Right atrium auricular region (tissue), 2 donors: ENCODE measurements at places on chromosomes 6 and 20. TPM values are rescaled to one million over a fixed set of nuclear protein-coding genes. Genes with fewer than 3 reads are reported as not detected.

DNA sequence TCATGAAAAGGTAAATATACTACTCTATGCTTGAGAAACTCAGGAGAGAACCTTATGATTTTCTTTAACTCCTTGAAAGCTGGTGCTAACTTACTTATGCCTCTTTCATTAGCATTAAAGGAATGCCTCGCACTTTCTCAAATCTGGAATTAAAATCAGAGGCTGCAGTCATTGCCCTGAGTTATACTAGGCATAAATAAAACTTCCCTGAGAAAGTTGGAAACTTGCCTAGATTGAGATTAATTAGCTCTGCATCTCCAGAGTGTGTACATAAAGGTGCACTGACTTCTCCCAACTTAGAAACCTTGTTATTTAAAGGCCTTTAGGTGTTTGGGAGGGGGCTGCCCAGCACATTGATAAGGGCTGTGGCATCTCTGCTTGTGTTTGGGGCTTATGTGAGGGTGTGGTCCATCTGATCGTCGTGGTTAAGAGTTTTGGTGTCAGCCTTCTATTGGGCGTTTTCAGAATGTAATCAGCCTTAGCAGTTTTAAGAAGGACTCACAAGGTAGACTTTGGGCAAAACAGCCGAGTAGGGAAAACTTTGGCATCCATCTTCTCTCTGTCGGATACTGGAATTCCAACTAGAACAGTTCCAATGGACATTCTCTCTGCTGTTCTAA lies 32.1 kb upstream of the CCN6 start:
- no peaks in the 10 kb centered on the region for H3K36me3 ChIP-seq
- no peaks in the 10 kb centered on the region for H3K27me3 ChIP-seq

GRCh38 chr6:17482711-17483110 lies 89.3 kb downstream of the CAP2 start:
- no peaks in the 10 kb centered on the region for H3K27me3 ChIP-seq
- peak overlapping the region; percentile 74 for H3K27ac ChIP-seq
- H3K36me3 ChIP-seq: no peaks in the 10 kb centered on the region
- no peak overlapping the region for H3K4me3 ChIP-seq
- no peak for DNase-seq

DNA sequence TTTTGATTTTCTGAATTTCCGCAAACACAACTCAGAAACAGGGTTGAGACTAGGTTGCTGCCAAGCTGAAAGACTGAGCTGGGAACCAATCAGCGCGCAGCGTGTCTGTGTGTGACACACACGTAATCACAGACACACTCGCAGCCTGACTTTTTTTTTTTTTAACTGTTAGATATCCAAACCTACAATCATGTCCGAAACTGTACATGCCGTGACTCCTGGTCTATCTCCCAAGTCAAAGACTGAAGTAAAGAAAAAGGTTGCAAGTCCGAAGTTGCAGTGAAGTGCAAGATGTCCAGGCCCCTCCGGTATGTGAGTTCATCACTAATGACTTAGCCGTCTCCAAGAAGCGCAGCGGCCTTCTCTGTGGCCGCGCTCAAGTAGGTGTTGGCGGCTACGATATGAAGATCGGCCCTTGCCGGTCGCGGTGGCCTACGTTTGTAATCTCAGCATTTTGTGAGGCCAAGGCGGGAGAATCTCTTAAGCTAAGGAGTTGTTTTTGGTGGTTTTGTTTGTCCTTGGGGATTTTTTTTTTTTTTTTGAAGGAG lies 108.2 kb downstream of the HFE start:
- H3K4me3 ChIP-seq: peak overlapping the region; percentile 64
- peak overlapping the region; percentile 91 for H3K27ac ChIP-seq
- H3K4me1 ChIP-seq: no peaks in the 10 kb centered on the region
- peak; percentile 96 for DNase-seq
- no peaks in the 10 kb centered on the region for H3K36me3 ChIP-seq
- H3K27me3 ChIP-seq: no peaks in the 10 kb centered on the region

GRCh38 chr20:21622097-21622857 lies 83.2 kb upstream of the PAX1 start:
- no peaks in the 10 kb centered on the region for H3K4me1 ChIP-seq
- no peaks in the 10 kb centered on the region for H3K27me3 ChIP-seq
- no peak overlapping the region for H3K27ac ChIP-seq
- H3K4me3 ChIP-seq: no peak overlapping the region

GRCh38 chr6:151313066-151313491 lies 73.3 kb downstream of the AKAP12 start:
- no peaks in the 10 kb centered on the region for H3K27me3 ChIP-seq
- DNase-seq: no peak
- no peak overlapping the region for H3K4me3 ChIP-seq

The TGM3 gene
- total RNA-seq: not detected
